ENCODE measurements at places on chromosomes 3 and 15.

- DNase-seq: no peak
Observed at GRCh38 chr3:11312166-11312565, 40.0 kb downstream of the ATG7 start.

- DNase-seq: no peak
Observed at GRCh38 chr3:172107403-172107802, 68.0 kb downstream of the FNDC3B start.

- DNase-seq: no peak
Observed at GRCh38 chr3:30458376-30459171, 147.8 kb upstream of the TGFBR2 start.

GRCh38 chr3:5017925-5018531 is 38.8 kb downstream of the BHLHE40 start:
- DNase-seq: no peak

GRCh38 chr3:124097362-124098131 is 105.6 kb upstream of the ROPN1 start:
- DNase-seq: peak; percentile 34

DNA sequence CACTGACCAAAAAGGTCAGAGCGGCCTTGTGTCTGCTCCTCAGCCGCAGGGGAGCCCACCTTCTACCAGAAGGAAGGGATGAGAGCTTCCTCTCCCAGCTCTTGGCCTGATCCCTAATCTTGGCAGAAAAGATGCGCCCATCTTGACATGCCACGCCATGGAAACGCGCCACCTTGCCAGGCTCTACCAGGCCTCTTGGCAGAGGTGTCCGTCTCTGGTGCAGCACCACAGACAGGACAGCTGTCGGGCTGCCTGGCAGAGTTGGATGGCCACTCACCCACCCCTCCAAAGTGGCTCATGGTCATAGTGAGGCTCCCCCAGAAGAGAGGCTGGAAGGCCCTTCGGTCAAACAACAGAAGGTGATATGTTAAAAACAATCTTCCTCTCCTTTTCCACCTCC is 105.2 kb downstream of the LIPC start:
- no peak for DNase-seq

GRCh38 chr3:112090887-112091586 is 4.8 kb downstream of the C3orf52 start:
- DNase-seq: no peak

DNA sequence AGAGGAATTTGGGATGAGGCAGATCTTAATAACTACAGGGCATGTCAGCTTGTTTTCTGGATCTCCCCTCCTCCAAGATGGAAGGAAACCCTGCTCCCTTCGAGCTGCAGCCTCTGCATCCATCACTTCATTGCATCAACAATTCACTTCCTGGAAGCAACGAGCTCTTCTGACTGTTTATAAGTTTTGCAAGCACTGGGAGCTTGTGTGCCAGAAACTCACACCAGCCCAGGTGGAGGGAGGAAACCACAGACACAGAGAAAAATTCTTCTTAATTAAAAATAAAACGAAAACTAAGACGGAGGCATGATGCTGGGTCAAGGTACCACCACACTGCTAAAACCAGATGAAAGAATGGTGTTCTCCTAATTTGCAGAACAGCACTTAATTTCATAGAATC is 10.6 kb downstream of the LRIG1 start:
- DNase-seq: peak; percentile 71

GRCh38 chr3:14947100-14947885 is at the start of gene NR2C2:
TSS of gene NR2C2 (plus strand) at chr3:14947583. CDS start at chr3:15003915, 56,332 bp downstream.
- peak; percentile 82 for DNase-seq

- no peak for DNase-seq
Observed at GRCh38 chr15:68268405-68268804, 9.1 kb upstream of the FEM1B start.

DNA sequence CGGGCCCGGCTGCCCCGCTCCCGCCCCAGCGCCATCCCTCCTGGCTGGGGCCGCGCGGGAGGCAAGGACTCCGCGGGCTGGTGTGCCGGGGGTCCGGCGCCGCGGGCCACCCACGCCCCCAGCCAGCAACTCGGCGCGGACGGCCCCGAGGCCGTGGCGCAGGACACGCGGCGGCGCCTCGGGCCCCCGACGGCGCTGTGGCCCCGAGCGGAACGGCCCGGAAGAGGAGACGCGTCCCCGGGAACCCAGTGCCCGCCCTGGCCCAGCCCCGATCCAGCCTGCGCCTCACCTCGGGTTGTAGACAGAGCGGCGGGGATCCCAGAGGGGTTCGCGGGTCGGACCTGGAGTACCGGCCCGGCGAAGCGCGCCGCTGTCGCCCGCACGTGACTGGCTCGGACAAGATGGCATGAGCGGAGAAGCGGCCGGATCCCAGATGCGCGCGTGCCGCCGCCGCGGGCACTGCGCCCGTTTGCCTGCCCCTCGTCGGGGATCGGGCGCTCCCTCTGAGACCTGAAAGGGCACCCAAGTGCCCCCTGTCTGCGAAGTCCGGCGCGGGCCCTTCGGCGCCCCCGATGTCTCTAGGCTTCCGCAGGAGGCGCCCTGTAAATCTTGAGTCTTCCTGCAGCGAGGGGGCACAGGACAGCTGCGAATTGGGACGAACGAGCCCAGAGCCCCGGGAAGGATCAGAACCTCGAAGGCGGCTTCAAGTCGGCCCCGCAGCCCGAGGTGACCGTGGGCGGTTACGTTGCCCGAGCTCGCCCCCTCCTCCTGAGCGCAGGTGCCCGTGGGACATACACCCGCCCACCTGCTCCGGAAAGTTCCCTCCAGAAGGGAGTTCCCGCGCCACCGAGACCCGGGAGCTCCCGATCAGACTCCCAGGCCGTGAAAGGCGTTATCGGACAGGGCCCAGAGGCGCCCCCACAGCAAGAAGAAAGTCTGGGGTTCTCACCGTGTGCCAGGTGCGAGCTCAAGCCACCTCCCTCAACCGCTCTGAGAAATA is 598 bp upstream of the SFMBT1 start:
- peak; percentile 31 for DNase-seq

GRCh38 chr3:100463002-100463401 is 29.4 kb upstream of the TMEM45A start:
- peak; percentile 52 for DNase-seq

DNA sequence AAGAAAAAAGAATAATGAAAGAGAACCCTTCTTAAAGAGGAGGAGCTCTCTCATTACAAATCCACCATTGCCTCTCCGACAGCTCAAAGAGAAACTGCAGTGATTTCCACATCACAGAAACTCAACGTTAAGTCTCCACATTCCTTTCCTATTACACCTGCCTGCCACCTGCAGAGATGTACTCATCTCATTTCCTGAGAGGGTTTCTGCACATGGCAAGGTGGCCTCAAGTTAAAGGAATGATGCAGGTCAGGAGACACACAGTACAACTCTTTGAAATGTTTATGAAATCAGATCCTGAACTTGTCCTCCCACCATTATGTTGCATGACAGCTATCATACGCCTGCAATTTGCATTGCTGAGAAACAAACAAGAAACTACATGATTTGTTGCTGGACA is 458.4 kb upstream of the ADAMTS9 start:
- no peak for DNase-seq

- DNase-seq: no peak
Observed at GRCh38 chr3:102400142-102400541, 34.7 kb upstream of the ZPLD1 start.

DNA sequence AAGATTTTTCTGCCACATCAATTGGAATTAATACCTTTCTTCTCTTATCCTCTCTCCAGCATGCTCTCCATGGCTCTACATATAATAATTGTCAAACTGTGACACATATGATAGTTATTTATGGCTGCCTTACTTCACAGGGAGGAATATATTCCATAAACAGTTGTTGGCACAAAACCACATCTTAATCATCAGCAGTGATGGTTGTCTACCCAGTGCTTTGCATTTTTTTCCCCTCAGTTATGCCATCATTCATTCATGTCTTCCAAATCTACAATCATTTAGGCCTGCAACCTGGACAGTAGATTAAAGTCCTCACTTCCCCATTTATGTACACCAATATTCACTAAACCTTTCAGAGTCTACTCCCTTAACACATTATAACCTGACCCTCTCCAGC is 107.7 kb downstream of the THRB start:
- no peak for DNase-seq

DNA sequence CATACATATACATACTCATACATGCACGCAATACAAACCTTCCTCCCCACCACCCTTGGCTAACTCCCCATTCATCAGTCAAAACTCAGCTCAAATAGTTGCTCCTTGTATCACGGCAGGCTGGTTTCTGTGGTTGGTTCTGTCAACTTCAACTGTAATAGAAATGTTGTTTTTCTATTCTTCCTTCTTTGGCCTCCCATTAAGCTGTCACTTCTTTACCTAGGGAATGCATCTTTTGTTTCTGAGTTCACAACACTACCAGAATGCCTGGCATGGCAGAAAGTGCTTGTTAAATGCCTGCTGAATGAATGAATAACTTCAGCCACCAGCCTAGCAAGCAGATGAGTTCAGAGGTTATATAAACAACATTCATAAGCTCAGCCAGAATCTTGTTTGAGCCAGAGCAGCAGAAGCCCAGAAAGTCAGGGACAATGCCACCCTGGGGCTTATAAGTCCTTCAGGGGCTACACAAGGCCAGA is 63.1 kb downstream of the B3GALNT1 start:
- DNase-seq: peak; percentile 43

DNA sequence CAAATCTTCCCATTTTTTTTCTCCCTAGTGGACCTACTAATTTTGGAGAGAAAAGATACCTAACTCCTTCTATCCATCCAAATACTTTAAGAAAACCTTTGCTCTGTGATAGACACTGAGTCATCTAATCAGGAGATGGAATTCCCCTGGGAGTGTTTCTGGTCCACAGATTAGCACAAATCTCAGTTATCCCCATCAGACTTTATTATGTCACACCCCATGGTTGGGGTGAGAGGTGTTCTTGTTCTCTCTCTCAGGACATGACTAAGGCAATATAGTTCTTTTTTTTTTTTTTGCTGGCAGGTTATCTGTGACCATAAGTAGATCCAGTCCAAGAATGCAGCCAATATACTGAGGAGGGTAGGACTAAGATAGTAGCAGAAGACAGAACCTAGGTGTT is 15.8 kb downstream of the SLC9A9 start:
- peak; percentile 18 for DNase-seq

DNA sequence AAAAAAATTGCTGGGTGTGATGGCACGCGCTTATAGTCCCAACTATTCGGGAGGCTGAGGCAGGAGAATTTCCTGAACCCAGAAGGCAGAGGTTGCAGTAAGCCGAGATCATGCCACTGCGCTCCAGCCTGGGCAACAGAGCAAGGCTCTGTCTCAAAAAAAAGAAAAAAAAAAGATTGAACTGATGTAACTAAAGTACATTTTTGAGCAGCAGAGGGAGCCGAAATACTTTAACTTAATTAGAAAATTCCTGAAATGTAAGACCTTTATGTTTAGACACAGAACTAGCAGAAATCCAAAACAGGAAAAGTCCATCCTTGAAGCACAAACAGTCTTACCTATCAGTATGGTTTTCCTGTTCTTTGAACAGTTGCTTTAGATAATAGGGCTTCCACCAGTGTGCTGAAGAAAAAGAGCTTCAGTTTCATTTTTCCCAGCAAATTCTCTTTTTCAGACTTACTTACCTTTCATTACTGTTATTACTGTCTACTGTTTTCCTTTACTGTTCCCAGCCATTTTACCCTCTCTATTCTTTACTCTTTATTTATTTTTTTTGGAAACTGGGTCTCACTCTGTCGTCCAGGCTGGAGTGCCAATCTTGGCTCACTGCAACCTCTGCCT is 33.4 kb upstream of the ZNF609 start:
- peak; percentile 74 for DNase-seq

DNA sequence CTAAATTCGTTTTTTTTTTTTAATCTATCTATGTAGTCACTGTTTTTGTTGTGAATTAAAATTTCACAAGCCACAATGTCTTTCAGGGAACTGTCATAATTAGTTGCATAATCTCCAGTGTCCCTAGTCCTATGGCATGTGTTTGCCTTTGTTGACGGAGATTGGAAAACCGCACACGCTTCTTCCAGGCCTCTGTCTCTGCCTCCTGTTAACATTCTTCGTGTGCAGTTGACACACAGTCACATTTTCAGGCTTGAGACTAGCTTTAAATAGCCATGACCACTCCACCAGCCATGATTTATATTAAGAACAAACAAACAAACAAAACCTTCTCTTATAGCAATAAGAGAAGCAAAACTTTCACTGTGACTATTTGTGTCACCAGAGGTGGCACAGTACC is 139.8 kb downstream of the DUT start:
- DNase-seq: no peak

GRCh38 chr3:42085641-42086376 is 5.3 kb upstream of the TRAK1 start:
- DNase-seq: no peak

- no peak for DNase-seq
Observed at GRCh38 chr3:32998631-32999451, 47.4 kb downstream of the CCR4 start.

GRCh38 chr15:71628988-71629770 is 181.2 kb upstream of the NR2E3 start:
- no peak for DNase-seq

DNA sequence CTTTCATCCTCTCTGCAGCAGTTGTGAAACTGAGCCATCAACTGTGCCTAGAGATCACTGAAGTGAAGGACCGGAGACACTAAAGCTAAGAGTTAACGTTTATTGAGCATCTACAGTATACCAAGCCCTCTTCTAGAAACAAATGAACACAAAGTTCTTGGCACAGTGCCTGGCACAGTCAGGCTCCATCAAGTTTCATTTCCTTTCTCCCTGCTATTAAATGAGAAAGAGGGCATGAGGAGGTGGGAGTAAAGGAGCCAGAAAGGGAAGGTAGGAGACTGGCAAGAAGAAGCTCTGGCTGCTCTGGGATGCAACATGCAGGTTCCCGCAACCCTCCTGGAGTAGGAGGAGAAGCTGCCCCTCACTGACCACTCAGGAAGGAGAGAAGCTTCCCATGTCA is 30.6 kb downstream of the CYP19A1 start:
- DNase-seq: no peak

All from endothelial cell of umbilical vein (primary cell).